RPMI7951 (cell line): ENCODE measurements at places on chromosomes 11 and 22.

- no peak for DNase-seq
Measured at GRCh38 chr11:2211113-2211971, 39.7 kb upstream of the TH start.

DNA sequence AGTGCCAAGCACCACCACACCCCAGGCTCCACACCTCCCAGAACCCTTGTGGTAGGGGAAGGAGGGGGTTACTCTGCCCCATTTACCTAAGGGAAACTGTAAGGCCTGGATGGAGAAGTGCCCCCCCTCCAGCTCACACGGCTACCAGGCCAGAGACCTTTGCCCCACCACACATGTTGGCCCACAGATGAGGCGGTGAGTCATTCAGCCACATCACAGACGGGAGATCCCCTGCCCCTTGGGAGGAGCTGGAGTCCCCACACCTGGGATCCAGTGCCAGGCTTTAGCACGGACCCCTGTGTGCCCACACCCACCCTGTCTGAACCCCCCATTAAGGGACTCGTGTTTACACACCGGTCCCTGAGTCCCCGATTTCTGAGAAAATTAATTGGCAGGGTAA lies 24.9 kb downstream of the CDKN1C start:
- peak; percentile 58 for DNase-seq

- DNase-seq: no peak
Measured at GRCh38 chr22:49996518-49997250, 15.9 kb downstream of the IL17REL start.

DNA sequence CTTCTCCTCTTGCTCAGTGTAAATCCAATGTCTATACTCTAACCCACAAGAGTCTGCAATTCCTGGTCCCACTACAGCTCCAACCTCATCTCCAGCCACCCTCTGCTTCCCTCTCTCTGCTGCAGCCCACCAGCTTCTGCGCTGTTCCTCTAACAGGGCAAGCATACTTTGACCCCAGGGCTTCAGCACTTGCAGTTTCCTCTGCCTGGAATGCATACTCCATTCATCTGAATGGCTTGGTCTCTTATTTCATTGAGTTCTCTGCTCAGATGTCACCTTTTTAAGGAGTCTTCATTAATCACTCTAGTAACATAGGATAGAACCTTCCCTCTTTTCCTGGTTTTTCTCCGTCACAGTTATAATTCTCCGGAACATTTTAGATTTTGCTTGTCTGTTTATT lies 141.6 kb downstream of the BUD13 start:
- DNase-seq: no peak

DNA sequence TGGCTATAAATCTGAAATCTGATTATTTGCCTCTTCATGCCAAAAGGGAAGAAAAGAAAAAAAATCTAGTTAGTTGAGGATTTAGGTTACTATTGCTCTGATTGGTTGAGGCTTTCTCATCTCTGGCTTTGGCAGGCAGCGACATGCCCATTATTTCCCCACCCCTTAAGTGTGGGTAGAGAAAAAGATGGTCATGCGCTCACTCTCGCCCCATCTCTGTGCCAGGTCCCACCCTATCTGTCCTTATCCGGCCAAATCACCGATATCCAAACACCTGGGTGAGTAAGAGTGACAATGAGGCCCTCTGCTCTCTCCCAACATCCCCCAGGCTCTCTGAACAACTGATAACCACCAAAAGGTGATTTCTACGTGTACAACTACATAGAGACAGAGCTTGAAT lies 31.2 kb upstream of the SNX19 start:
- DNase-seq: peak; percentile 5

- DNase-seq: no peak
Measured at GRCh38 chr22:19982991-19983578, 33.5 kb downstream of the ARVCF start.

- peak; percentile 93 for DNase-seq
Measured at GRCh38 chr11:112881461-112881860, 79.8 kb upstream of the NCAM1 start.

GRCh38 chr11:86736291-86737143 lies 63.8 kb upstream of the PRSS23 start:
- DNase-seq: no peak

GRCh38 chr11:125157953-125158680 lies 6.4 kb upstream of the PKNOX2 start:
- no peak for DNase-seq

- peak; percentile 97 for DNase-seq
Measured at GRCh38 chr11:65711785-65712632, at the start of gene KAT5. Gene KAT5 (plus strand): TSS chr11:65712252. CDS start chr11:65712268, 16 bp downstream.

DNA sequence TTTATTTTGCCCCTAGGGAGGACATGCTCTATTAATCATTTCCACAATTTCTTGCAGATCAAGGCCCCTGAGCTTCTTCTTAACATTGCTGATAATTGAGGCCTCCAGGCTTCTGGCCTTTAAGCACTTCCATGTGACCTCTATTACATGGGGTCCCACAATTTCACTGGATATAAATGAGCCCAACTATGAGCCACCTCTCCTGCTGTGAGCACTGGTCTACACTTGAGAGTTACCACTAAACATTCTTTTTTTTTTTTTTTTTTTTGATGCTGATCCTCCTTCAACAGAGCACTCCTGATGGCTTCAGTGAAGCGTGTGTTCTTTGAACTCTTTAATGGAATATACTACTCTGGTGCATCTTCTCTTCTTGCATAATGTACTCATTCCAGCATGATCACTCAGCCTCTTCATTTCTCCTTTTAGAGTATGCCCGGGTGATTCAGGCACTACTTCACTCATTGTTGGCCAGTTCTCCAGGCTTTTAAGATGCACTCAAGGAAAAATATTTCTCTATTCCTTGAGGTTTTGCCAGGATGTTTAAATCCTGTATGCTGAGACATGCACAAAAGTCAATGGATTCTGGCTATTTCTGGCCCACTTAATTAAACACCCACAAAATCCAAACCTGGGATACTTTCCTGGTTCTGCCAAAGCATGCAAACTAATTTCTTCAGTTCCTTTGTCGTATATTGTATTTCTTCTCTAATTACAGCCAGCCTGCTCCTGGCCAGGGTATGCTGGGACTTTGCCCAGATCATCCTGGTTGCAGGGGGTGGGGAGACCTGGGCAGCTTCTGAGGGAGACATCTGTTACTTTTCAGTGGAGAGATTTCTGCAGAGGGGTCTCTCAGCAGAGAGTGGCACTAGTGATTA lies 257.8 kb upstream of the LUZP2 start:
- DNase-seq: no peak

GRCh38 chr11:35365961-35366360 lies 53.4 kb downstream of the SLC1A2 start:
- no peak for DNase-seq

GRCh38 chr11:79296141-79296540 lies 144.7 kb downstream of the TENM4 start:
- peak; percentile 81 for DNase-seq

GRCh38 chr11:1070594-1071462 lies 3.8 kb upstream of the MUC2 start:
- DNase-seq: no peak

DNA sequence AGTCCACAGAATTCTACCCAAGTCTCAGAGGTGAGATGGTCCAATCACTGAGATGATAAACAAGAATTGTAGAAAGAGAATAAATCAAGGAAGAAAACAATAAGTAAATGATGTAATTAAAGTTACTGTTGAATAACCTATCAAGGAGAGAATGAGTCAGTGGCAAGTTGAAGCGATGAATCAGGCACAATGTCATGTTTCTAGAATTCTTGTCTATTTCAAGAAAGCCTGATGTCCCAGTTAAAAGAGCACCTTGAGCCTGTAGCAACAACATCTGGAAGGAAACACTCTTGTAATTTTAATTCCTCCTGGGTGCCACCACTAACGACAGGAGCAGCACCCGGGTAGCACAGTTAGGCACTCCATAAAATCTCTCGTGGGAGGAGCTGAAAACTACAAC lies 67.9 kb upstream of the SLC35C1 start:
- DNase-seq: no peak

- DNase-seq: peak; percentile 40
Measured at GRCh38 chr11:125348674-125349309, 147.3 kb downstream of the FEZ1 start.

GRCh38 chr11:104526006-104526405 lies 362.1 kb upstream of the PDGFD start:
- DNase-seq: no peak

DNA sequence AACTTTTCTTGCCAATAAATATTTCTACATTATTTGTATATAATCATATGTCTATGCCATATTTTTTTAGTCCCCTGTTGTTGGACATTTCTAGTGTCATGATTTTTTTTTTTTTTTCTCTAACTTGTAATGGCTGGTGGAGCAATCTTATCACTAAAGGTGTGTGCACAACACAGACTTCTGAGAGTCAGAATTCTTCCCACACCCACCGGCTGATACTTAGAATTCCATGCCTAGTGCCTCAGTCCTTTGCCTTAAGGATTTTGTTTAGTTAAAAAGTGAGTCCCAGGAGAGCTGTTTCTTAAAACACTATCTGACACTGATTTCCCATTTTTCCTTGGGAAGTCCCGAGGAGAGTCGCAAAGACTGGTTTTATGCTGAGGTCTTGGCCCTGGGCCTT lies 87.7 kb upstream of the BARX2 start:
- DNase-seq: no peak

GRCh38 chr11:9015677-9016076 lies 11.9 kb upstream of the NRIP3 start:
- DNase-seq: peak; percentile 77

DNA sequence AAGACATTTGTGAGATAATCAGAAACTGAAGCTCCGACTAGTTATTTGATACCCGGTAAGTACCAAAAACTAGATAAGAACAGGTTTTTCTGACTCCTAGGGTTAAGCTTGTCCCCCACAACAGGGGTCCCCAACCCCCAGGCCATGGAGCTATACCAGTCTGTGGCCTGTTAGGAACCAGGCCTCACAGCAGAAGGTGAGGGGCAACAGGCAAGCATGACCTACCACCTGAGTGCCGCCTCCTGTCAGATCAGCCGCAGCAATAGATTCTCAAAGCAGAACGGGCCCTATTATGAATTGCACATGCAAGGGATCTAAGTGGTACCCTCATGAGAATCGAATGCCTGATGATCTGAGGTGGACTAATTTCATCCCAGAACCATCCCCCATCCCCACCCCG lies 1.2 kb upstream of the MS4A10 start:
- DNase-seq: no peak

- DNase-seq: peak; percentile 34
Measured at GRCh38 chr11:114846416-114846791, 168.1 kb downstream of the NXPE2 start.

- no peak for DNase-seq
Measured at GRCh38 chr22:47205081-47205491, 442.6 kb downstream of the TBC1D22A start.

GRCh38 chr11:94558468-94558867 lies 8.7 kb upstream of the PIWIL4 start:
- DNase-seq: no peak

DNA sequence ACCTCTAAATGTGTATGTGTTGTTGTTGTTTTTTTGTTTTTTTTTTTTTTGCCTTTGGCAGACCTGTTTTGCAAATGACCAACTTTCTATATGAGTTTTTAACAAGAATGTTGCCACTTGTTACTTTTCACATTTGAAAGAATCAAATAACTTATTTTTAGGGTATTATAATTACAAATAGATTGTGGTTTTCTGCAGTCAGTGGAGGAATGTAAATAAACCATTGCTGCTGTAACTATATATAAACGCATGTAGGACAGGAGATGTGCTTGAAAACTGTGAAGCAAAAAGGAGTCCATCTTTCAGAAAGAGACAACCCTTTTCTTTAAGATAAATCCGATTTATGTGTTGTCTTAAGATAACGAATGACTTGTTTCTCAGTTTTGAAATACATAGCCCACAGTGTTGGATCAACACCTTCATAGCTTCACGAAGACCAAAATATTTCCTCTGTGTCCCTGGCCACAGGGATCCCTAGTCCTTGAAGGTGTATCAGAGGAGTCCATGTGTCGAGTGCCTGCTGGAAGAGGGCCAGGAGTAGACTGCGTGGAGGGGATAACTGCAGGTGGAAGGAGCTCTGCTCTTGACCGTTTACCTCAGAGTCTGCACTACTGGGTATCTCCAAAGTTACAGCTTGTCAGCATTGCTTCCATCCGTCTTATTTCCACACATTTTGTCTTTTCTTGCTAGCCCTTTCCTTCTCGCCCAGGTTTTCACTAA lies 24.7 kb downstream of the TNRC6B start:
- DNase-seq: no peak

DNA sequence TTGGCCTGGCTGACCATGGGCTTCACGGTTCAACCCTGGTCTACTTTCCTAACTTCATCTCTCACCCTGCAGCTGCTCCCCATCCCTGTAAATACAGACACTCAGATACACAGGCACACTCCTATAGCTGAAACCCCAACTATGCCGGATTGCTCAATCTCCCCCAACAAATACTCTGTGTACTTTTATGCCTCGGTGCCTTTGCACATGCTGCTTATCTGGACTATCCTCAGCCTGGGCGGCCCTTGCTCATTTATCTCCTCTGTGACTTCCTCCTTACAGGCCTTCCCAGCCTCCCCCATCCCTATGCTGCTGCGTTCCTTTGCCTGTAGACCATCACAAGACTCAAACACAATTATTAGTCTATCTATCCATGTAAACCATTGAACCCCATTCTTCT lies 76.6 kb downstream of the PKNOX2 start:
- DNase-seq: no peak

DNA sequence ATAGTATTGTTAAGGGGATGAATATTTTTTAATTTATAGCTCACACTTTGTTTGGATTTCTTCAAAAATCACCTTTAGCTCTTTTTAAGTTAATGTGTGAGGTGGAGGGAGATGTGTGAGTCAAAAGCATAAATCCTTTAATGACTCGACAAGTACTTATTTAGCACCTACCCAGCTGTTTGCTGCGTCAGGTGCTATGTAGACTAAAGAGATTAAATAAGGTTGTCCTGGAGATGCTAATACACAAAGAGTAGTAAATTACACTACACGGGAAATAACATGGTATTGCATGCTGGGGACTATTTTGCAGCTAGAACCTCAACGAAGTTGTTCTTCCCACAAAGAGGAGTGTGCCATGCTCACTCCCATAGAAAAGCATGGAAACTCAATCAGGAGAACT lies 583.3 kb upstream of the TENM4 start:
- DNase-seq: no peak

- DNase-seq: no peak
Measured at GRCh38 chr11:16395601-16396000, 39.3 kb upstream of the SOX6 start.

GRCh38 chr11:59898650-59899049 lies 20.1 kb downstream of the OOSP3 start:
- no peak for DNase-seq
